Endodermal cell (in vitro differentiated cells): ENCODE measurements at places on chromosomes 7 and 10. TPM values are rescaled to one million over a fixed set of nuclear protein-coding genes. Genes with fewer than 3 reads are reported as not detected.
A peak's percentile ranks its signal among the peaks of the same experiment; 100 is the strongest.

Gene NODAL
- 18.2 to 135 TPM (median 19.2 TPM) in 3 replicates for total RNA-seq

Gene DDC
- 1.1 to 1.8 TPM in 2 of 3 replicates, not detected in the other for total RNA-seq

Gene RSPH10B
- 0.69 to 0.80 TPM (median 0.75 TPM) in 3 replicates for total RNA-seq

Gene MYL7
- 120 TPM in 2 replicates for total RNA-seq

Gene ELN
- total RNA-seq = 1.3 to 1.6 TPM (median 1.4 TPM) in 3 replicates

Gene ERLIN1
- total RNA-seq = 34.1 and 35.0 TPM in 2 replicates

Gene SEPTIN7
- 216 and 229 TPM in 2 replicates for total RNA-seq

Gene TFPI2
- total RNA-seq = 1.5 to 6.3 TPM (median 3.1 TPM) in 3 replicates

DNA sequence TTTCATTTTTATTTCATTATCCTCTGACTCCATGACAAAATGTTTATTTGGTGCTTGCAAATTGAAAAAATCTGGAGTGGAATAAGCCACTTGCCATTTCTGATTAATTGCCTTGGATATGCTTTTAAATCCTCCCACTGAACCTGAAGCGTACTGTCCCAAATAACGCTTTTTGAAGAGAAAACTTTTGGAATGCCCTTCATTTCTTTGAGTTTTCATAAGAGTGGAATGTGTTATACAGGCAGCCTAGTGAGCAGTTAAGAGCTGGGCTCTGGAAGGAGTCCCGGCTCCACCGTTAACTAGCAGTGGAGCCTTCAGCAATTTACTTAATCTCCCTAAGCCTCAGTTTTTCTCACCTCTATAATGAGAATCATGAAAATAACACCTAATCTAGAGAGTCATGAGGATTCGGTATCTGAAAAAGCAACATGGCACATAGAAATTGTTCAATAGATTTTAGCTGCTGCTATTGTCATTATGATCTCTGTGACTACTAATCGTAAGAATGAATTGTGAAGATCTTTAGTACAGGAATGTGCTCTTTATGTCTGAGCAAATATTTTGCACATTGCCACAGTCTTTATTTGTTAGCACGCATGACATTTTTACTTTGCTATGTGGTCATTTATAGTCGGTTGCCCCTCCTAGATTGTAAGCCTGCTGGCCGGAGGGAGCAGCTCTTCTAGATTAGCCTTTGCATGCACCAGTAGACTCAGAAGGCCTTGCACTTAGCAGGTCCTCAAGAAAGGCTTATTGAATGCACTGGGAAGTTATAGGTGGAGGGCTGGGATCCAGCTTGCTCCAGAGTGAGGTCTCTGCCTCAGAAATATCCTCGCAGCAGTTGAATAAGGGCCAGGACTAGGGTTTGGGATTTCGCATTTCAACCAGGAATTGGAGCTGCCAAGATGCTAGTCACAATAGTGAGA is 59.4 kb downstream of the PLCE1 start:
- no peak overlapping the region for H3K27ac ChIP-seq
- no peak overlapping the region for H3K4me3 ChIP-seq
- no peak for DNase-seq
- no peaks in the 10 kb centered on the region for H3K36me3 ChIP-seq

- no peak overlapping the region for H3K4me3 ChIP-seq
- no peaks in the 10 kb centered on the region for H3K4me1 ChIP-seq
- H3K27ac ChIP-seq = no peak overlapping the region
- no peak for DNase-seq
- no peaks in the 10 kb centered on the region for H3K27me3 ChIP-seq
These were observed 279.0 kb downstream of the TCERG1L start for GRCh38 chr10:131032329-131033165.

GRCh38 chr10:29295813-29296212 is 6.9 kb downstream of the LYZL1 start:
- no peak overlapping the region for H3K27ac ChIP-seq
- no peaks in the 10 kb centered on the region for H3K27me3 ChIP-seq
- H3K4me3 ChIP-seq = peak overlapping the region; percentile 55
- H3K4me1 ChIP-seq = no peaks in the 10 kb centered on the region

DNA sequence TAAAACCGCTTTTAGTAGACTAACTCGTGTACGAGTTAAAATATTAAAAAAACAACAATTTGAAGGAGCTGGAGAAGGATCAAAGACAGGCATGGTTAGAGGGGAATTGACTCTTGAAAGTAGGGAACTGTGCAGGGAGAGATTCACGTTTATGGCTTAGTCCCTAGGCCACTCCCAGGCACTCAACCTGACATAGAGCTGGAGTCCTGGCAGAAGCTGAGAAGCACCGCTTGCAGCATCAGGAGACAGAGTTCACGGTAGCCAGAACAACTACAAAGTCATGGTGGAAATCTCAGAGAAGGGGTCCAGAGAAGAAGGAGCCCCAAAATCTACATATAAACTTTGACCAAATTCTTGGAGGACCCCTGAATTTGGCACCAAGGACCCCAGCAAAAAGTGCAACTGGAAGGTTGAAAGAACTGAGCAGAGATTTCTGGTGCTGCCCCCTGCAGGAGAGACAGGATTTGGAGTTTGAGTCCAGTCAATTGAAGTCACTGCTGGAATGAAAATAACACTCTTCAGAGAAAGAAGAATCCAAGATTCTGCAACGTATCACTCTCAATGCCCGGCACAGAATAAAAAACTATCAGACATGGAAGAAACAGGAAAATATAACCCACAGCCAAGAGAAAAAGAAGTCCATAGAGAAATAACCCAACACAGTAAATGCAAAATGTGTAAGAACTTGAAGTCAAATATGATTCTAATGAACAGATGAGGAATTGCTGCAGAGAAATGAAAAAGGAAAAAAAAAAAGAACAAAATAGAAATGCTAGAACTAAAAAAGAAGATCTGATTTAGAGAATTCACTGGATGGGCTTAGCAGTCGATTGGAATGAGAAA is 493.3 kb upstream of the PODXL start:
- H3K27ac ChIP-seq = no peak overlapping the region
- no peaks in the 10 kb centered on the region for H3K4me1 ChIP-seq
- peaks cover 19% of the 10 kb centered on the region for H3K27me3 ChIP-seq
- no peak overlapping the region for H3K4me3 ChIP-seq

GRCh38 chr10:28179006-28179742 is 123.7 kb downstream of the MPP7 start:
- peaks cover 6% of the 10 kb centered on the region for H3K27me3 ChIP-seq
- H3K27ac ChIP-seq = no peak overlapping the region
- H3K4me3 ChIP-seq = no peak overlapping the region

DNA sequence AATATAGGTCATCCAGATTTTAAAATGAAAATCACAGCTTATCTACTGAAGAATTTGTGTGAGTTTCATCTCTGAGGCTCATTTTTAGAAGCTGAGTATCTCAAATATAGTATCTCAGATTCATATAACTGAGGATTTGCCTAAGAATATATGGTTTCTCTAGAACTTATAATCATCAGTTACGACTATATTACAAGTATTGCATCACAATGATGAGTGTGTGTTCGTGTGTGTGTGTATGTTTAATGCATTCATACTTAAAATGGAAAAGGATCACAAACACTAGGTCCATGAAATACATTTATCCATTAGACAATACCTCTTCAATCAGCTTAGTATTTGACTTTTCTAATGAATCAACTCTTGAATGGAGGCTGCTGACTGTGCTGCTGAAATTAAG is 21.3 kb downstream of the RUFY2 start:
- H3K4me3 ChIP-seq = no peak overlapping the region
- peaks cover 70% of the 10 kb centered on the region for H3K36me3 ChIP-seq
- no peaks in the 10 kb centered on the region for H3K27me3 ChIP-seq
- no peak overlapping the region for H3K27ac ChIP-seq
- no peaks in the 10 kb centered on the region for H3K4me1 ChIP-seq
- DNase-seq = no peak

- H3K27me3 ChIP-seq = peaks cover 99% of the 10 kb centered on the region
- no peak overlapping the region for H3K4me3 ChIP-seq
- H3K27ac ChIP-seq = no peak overlapping the region
- DNase-seq = peak; percentile 74
These were observed 9.3 kb upstream of the EN2 start for GRCh38 chr7:155448632-155449007.

DNA sequence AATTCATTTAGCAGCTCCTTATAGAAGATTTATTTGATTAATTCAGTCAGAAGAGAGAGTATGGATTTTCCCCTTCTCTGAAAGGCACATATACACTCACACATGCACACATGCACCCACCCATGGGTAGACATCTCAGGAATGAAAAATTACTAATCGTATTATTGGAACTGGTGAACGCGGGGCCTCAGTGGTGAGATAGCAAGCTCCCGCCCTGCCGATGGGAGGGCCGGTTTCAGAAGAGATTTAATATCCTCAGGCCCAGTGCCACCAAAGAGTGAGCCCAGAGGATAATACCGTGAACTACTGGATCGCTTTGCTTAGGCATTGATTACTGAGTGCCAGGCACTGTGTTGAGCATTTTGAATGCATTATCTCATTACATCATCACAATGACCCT is 38.0 kb upstream of the EMX2 start:
- H3K36me3 ChIP-seq = no peaks in the 10 kb centered on the region
- peak; percentile 22 for DNase-seq
- peaks cover 68% of the 10 kb centered on the region for H3K27me3 ChIP-seq
- no peak overlapping the region for H3K27ac ChIP-seq
- H3K4me1 ChIP-seq = peaks cover 6% of the 10 kb centered on the region

DNA sequence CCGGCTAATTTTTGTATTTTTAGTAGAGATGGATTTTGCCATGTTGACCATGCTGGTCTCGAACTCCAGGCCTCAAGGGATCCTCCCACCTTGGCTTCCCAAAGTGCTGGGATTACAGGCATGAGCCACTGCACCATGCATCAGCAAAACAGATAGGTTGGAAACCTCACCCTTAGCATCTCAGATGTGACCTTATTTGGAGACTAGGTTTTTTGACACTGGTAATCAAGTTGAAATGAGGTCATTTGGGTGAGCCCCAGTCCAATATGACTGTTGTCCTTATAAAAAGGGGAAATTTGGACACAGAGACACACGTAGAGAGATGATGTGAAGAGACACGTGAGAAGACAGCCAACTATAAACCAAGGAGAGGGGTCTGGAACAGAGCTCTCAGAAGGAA is 42.5 kb upstream of the TPST1 start:
- no peaks in the 10 kb centered on the region for H3K4me1 ChIP-seq
- H3K27me3 ChIP-seq = no peaks in the 10 kb centered on the region
- peaks cover 10% of the 10 kb centered on the region for H3K36me3 ChIP-seq
- DNase-seq = no peak
- H3K27ac ChIP-seq = no peak overlapping the region
- H3K4me3 ChIP-seq = no peak overlapping the region

DNA sequence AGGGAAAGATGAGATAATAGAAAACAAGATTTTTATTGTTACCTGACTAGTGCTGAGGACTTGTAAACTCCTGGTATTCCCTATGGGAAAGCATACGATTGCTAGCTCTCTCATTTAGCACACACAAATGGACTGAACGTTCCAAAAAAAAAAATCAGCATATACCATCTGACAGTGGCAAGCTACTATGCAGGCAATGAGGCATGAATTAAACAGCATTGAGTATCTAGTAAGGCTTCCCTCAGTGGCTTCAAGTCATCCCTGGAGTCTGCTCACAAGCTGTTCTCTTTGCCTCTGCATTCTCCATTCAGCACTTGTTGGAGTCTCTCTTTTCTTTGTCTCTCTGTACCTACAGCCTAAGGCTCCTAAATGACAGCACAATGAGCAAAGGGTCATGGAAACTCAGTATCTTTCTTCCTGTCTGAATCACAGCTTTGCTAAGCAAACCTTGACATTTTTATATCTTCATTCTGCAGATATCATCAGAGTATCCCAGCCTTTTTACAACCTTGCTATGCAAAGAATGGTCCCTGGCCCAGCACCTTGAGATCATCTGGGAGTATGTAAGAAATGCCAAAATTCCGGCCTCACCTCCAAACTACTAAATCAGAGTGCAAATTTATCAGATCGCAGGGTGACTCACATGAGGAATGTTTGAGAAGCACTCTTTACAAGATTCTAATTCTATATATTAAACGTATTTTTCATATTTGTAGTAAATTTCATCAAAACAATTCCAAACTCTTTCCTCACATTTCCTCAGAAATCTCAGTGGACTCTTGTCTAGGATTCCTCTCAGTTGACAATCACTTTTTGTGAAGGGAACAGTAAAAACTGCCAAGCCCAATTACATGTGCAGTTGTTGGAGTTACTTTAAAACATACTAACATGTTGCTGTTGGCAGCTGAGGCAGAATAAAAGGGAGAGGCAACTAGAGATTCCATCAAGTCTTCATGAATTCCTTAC is 10.8 kb upstream of the LIPA start:
- no peak for DNase-seq
- H3K27me3 ChIP-seq = no peaks in the 10 kb centered on the region
- H3K4me3 ChIP-seq = no peak overlapping the region

DNA sequence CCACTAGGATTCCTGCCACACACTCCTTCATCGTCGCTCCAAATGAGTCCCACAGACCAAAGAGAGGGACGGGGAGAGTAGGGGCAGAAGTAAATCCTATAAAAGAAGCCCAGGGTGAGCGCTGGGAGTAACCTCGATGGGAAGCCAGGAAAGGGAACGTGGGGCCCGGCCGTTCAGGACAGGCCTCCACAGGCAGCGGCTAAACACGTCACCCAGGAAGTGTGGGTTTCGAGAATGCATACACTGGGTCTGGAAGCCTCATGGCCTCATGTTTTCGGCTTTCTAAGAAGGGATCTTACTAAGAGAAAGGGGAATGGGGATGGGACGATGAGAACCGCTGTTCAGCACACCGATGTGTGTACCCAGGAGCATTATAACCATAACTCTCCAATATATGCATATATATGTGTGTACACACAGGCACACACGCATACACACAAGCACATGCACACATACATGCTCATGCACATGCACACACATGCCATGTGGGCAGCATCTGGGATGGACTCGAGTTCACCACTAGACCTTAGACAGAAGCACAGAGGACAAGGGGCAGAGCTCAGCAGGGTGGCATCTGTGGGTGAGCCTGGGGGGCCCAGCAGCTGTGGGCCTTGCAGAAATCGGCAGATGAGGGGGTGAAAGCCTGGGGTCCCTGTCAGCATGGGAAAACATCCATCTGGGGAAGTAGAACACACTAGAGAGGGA is 14.8 kb upstream of the CNPY1 start:
- H3K27me3 ChIP-seq = no peaks in the 10 kb centered on the region
- no peak for DNase-seq
- H3K4me1 ChIP-seq = no peaks in the 10 kb centered on the region

DNA sequence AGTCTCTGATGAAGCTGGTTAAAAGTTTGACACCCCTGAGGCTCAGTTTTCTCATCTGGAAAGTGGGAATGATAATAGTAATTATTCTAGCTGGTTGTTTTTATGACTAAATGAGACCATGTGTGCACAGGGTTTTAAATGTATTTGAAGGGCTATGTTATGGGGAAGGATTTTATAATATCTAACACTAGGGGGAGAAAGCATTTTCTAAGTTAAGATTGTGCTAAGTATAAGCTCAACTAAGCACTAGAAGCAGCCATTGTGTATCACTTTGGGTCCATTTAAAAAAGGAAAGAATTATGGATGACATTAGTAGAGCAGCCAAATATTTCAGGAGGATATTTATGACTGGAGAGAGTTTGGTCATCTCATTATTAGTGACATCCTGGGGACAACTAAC is 49.5 kb upstream of the CREB5 start:
- H3K4me1 ChIP-seq = no peaks in the 10 kb centered on the region
- no peaks in the 10 kb centered on the region for H3K36me3 ChIP-seq
- no peak for DNase-seq
- no peak overlapping the region for H3K4me3 ChIP-seq
- H3K27ac ChIP-seq = no peak overlapping the region
